Stimulated activated CD4-positive, alpha-beta T cell treated with anti-CD3 and anti-CD28 coated beads, TNF-alpha, amount 100 ng/mL, for 48 hours (primary cell): ENCODE measurements at places on chromosomes 16 and 17.

DNA sequence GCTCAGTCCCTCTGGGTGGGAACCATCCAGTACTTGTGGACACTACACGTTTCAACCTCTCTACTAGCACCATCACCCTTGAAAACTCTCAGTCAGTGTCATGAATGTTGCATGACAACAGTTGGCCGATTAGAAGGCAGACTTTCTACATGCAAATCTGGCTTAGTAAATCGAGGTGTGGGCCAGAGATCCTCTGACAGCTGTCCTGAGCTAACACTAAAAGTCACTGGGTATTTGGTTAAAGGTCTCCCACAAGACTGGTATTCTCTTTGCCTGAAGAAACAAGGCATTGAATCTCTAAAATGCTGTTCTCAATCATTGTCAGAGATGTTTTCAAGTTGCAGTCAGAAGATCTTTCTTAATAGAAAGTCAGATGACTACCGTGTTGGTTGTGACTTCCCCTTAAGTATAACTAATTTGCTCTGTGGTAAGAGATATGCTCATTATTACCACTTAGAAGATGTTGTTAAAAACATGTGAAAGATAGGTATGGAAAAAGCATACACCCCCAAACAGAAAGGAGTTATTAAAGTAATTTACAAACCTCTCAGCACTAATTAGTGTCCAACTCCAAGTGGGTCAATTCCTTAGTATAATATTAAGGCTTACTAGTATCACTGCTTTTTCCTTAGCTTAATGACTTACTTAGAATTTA lies 62.3 kb downstream of the WNT3 start:
- no peak for DNase-seq

DNA sequence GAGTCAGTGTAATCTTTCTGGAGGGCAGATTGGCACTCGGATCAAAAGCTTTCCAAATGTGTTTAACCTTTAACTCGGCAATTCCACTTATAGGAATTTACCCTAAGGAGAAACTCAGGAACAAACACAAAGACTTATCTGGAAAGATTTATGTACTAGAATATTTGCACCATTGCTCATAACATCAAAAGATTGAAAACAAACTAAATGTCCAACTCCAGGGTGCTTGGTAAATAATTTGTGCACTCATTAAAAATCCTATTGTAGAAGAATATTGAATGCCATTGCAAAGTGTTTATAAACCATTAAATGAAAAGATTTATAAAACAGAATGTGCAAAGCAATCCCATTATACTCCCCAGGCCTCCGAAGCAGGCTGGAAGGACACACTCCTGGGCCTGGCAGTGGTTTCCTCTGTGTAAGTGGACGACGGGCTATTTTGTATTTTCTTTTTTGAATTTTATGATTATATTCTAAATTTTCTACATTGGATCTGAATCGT lies 18.7 kb upstream of the RBFOX3 start:
- no peak for DNase-seq

- DNase-seq: no peak
Measured at GRCh38 chr17:73749928-73750605, 105.8 kb upstream of the SDK2 start.

GRCh38 chr17:49125449-49125848 lies 7.1 kb upstream of the B4GALNT2 start:
- no peak for DNase-seq

GRCh38 chr16:19835196-19835595 lies 49.5 kb downstream of the GPRC5B start:
- no peak for DNase-seq

- no peak for DNase-seq
Measured at GRCh38 chr16:8682551-8683259, 8.3 kb downstream of the ABAT start.

DNA sequence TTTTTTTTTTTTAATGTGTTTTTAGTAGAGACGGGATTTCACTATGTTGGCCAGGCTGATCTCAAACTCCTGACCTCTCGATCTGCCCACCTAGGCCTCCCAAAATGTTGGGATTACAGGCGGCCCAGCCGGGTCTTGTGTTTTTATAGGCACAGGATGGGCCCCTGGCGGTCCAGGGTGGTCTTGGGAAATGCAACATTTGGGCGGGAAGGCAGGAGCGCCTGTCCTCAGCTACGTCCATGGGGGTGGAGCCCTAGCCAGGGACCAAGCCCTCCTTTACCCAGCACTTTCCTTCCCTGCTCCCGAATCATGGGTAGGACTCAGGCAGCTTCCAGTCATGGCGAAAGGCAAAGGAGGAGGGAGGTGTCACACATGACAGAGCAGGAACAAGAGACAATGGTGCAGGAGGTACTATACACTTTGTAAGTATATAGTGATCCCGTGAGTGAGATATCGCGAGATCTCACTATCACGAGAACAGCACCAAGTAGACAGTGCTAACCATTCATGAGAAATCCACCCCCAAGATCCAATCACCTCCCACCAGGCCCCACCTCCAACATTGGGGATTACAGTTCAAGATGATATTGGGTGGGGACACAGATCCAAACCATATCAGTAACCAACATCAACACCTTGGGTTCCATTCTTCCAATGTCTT lies 226.7 kb upstream of the WSCD1 start:
- no peak for DNase-seq

GRCh38 chr17:36777118-36777517 lies 160.2 kb upstream of the LHX1 start:
- DNase-seq: no peak

DNA sequence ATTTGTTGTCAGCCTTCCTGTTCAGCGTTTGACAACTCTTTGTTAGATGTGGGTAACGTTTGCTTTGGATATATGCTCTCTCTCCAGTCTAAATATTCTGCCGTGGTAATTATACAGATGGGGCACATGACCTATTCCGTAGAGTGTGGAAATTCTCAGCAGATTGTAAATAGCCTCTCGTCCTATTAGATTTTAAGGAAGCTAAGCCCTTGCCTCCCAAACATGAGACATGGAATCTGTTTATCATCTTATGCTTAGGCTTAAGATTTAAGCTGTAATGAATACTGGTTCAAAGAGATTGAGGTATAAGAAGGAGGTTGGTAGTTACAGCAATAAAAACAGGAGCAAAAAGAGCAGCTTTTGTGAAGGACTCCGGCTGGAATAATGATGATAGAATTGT lies 87.4 kb downstream of the RBFOX1 start:
- no peak for DNase-seq

DNA sequence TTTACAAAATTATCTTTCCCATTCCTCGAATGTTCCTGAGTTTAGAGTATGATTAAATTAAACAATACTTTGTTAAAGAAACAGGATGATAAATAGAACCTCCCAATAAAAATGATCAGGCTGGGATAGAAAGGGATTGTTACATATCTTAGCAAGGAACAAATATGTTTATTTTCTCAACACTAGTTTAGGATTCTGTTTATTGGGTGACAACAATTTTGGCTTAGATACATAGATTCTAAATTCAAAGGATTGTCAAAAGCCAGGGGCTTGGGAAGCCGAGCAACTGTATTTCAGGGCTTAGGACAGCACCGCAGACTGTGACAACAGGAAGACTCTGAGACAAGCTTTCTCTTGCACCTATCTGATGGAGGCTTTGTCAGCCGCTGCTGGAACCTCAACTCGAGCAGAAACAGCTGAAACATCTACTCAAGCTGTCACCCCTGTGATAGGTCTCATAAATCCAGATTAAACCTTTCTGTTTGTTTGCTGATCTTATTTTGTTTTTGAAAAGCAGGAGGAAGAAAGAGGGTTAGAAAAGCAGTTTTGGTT lies 562.8 kb upstream of the ZFHX3 start:
- DNase-seq: no peak

DNA sequence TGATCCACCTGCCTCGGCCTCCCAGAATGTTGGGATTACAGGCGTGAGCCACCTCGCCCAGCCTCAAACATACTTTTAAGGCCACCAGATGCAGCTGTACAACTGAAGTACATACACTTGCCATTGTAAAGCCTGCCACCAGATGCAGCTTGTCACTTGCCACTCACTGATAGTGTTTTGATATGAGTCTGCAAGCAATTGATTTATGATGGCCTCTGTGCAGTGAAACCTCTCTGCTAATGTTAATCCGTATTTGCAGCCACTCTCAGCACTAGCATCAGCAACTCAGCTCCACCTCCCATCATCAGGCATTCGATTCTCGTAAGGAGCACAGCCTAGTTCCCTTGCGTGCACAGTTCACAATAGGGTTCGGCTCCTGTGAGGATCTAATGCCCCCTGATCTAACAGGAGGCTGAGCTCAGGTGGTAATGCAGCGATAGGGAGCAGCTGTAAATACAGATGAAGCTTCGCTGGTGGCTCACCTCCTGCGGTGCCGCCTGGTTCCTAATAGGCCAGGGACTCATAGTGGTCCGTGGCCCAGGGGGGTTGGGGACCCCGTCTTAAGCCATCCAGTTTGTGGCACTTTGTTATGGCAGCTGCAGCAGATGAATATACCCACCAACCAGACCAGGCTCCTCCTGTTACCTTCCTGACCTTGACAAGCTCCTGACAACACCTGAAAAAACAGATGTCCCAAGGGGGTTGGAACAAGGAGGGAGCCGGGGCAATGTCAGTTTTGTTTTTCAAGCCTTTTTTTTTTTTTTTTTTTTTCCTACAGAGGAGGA lies 1.3 kb upstream of the HERPUD1 start:
- no peak for DNase-seq

DNA sequence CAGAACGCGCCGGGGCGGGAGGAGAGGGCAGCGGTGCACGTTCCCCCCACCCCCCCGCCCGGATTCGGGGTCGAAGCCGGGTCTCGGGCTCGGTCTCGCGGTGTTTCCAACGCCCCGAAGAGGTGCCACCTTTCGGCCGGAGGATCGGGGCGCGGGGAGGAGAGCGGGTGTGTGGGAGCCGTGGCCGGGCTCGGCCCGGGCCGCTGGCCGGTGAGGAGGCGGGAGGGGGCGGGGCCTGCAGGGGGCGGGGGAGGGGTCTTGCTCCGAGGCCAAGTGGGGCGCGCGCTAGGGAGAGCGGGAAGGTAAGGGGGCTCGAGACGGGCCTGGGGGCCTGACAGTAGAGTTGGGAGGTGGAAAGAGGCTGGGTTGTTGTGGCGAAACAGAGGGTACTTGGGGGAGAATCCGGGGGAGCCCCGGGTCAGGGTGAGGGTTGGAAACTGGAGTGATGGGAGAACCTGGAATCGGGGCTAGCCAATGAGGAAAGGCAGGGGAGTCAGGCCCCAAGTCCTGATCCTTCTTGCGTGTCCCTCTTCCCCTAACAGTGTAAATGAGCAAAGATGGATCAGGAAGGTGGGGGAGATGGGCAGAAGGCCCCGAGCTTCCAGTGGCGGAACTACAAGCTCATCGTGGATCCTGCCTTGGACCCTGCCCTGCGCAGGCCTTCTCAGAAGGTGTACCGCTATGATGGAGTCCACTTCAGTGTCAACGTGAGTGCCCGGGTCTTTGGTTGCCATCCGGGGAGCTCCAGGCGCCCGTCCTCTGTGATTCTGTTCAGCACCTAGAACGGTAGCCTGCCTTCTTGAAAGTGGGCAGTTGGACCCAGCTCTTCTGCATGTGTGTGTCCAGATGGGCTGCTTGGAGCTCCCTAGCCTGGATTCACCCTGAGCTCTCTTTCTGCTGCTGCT lies 873 bp downstream of the SETD1A start:
- no peak for DNase-seq

- DNase-seq: no peak
Measured at GRCh38 chr16:1019231-1020090, 37.9 kb downstream of the SOX8 start.
